ENCODE measurements at places on chromosomes 3 and 15. TPM values are rescaled to one million over a fixed set of nuclear protein-coding genes. Genes with fewer than 3 reads are reported as not detected.

Gene TP63
- total RNA-seq: 0.35 TPM

DNA sequence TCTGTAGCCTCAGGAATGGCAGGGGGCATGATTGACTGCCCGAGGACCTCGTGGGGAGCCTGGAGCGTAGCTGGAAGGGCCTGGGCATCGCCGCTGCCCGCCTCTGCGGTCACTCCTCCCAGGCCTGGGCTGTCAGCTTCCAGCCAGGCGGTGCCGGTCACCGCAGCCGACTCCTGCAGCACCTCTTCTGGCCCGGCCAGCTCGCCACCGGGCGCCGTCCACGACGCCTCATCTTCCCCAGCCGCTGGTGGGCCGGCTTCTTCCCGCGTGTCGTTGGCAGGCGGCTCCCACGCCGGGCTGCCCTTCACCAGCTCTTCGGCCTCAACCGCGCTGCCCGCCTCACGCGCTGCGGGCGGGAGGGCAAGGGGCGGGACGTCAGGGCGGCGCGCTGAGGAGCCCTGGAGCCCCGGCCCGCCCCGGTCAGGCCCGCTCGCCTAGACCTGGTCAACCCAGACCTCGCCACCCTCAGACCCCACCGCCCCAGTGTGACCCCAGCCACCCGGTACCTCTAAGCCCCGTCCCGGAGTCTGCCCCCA lies 1.0 kb downstream of the CSPG5 start:
- no peak for DNase-seq

DNA sequence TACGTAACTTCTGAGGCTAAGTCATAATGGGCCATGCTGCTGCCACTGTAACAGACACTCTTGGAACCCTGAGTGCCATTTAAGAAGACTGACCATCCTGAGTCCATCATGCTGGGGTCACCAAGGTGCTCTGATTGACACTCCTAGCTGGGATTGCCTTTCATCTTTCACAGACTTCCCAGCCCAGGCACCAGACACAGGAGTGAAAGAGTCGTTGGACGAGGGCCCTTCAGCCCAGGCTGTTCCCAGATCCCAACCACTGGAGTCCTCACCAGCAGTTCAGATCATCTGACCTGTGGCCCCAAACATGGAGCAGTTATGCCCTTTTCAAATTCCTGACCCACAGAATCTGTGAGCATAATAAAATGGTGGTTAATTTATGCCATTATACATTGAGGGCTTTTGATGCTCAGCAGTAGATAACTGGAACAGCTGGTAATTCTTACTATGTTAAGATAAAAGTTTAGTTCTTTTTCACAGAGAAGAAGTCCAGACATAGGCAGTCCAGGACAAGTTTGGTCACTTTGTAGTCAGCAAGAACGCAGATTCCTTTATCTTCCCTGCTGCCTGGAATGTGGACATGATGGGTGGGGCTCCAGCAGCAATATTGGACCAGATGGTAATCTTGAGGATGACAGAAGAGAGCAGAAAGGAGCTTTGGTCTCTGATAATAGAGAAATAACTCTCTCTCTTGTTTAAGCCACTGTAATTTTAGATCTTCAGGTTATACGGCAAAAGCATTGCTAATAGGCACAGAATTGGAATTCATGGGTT lies 7.3 kb upstream of the EHD4 start:
- no peak for DNase-seq

GRCh38 chr15:42704492-42704926 lies 32.4 kb downstream of the CDAN1 start:
- peak; percentile 64 for DNase-seq

Gene DHFR2
- 4.0 TPM for total RNA-seq

Data from left cardiac atrium (tissue), 4 donors.